ENCODE measurements at places on chromosomes 1 and 21.

- no peak for DNase-seq
Observed at GRCh38 chr1:114466334-114467014, 44.5 kb downstream of the TRIM33 start.

GRCh38 chr21:8989721-8990325 lies 1531.6 kb upstream of the TPTE start:
- no peak for DNase-seq

DNA sequence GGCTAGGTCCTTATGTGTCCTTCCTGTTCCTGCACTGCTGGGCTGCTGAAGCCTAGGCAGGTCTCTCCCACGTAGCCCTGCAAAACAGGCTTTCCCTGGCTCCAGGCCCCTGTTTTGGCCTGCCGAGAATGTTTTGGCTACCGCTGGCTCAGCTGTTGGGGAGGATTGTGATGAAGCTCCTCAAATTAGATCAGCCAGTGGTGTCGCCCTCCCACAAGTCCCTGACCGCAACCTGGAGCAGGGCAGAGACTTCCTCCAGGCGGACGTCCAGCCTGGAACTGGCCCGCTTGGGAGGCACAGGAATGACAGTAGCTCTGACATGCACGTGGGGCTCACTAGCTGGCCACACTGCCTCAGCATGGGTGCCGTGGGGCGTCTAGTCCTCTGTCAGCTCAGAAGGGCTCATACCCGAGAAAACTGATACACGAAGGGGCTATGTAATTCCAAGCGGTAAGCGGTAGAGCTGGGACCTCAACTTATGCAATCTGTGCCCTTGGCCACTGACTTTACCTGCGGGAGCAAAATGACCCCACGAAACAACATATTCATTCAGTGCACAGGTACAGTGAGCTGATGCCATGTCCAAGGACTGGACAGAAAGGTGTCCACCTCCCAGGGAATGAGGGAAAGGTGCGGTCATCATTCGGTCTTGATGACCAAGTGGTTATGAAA lies 26.6 kb downstream of the DHRS3 start:
- no peak for DNase-seq

DNA sequence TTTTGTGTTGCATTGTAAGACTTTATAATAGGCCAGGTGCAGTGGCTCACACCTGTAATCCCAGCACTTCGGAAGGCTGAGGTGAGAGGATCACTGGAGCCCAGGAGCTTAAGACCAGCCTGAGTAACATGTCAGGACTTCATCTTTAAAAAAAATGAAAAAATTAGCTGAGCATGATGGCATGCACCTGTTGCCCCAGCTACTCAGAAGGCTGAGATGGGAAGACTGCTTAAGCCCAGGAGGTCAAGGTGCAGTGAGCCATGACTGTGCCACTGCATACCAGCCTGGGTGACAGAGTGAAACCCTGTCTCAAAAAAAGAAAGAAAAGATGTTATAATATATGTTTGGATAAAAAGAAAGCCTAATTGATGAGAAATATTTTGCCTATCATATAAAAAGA lies 34.9 kb downstream of the HMCN1 start:
- DNase-seq: no peak

- no peak for DNase-seq
Observed at GRCh38 chr1:244150665-244151064, 99.6 kb downstream of the ZBTB18 start.

DNA sequence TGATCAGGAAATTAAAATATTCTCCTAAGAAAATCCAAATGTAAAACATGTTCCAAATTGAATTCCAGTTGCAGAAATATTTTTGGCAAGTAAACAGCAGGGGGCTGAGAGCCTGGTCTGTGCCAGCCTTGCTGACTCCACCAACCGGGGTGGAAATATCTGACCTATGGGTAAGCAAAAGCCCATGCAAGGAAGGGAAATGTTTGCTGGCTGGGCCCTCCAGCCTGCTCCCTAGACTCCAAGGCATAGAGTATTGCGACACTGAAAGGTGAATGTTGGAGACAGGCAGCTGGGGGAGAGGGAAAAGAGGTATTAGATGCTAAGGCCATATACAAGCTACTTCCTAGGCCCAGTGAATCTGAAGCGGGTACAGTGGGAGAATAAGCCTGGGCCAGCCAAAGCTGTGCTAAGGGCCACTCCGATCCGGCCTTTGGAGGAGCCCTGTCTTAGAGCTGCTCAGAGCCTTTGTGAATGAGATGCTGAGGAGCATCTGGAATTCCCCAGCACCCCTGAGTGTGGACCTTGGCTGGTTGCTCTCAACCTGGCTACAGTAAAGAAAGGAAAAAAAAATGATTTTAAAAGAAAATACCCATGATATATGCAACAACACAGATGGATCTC lies 24.9 kb upstream of the ATP1B1 start:
- no peak for DNase-seq

- no peak for DNase-seq
Observed at GRCh38 chr1:203591626-203592025, 35.0 kb upstream of the ATP2B4 start.

Measured in NCI-H774 (cell line).